CD4-positive, alpha-beta T cell treated with Interleukin-6 at 100 ng/mL for 8 hours (primary cell): ENCODE measurements at places on chromosomes 16 and 17.

- DNase-seq, result no peak
Measured at GRCh38 chr17:3529817-3530741, 27.5 kb downstream of the TRPV3 start.

- DNase-seq, result no peak
Measured at GRCh38 chr17:62321451-62321850, 58.9 kb upstream of the EFCAB3 start.

GRCh38 chr17:9203771-9204425, 182.6 kb downstream of the NTN1 start:
- no peak for DNase-seq

GRCh38 chr17:44389723-44390202, 314 bp upstream of the ITGA2B start:
- no peak for DNase-seq

GRCh38 chr17:4407851-4408250, 25.9 kb upstream of the SPNS3 start:
- no peak for DNase-seq

DNA sequence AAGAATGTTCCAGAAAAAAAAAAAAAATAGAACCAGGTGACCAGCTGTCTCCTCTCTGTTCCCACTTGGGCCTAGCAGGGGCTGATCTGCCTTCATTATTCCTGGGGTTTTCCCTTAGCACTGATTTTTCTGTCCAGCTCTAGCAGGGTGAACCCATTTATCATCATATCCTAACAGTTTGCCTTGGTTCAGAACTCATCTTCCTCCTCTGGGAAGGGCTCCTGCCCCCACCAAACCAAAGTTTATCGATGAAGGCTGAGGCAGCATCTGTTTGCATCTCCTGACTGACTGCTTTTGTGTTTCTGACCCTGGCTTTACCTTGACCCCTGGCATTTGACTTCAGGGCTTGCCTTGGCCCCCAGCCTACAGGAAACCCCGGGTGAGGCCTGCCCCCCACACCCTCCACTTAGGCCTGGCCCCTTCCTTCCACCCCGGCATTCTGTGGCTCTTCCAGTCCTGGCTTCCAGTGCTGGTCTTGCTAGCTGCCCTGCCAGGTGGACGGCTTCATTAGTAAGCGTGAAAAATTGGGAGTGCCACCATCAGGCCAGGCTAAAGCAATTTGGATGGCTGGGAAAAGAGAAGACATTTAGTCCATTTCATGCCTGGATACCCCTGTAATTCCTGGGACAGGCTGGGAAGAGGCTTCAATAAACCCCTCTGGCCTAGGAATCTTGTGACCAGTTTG, 164.9 kb downstream of the CCDC182 start:
- no peak for DNase-seq

DNA sequence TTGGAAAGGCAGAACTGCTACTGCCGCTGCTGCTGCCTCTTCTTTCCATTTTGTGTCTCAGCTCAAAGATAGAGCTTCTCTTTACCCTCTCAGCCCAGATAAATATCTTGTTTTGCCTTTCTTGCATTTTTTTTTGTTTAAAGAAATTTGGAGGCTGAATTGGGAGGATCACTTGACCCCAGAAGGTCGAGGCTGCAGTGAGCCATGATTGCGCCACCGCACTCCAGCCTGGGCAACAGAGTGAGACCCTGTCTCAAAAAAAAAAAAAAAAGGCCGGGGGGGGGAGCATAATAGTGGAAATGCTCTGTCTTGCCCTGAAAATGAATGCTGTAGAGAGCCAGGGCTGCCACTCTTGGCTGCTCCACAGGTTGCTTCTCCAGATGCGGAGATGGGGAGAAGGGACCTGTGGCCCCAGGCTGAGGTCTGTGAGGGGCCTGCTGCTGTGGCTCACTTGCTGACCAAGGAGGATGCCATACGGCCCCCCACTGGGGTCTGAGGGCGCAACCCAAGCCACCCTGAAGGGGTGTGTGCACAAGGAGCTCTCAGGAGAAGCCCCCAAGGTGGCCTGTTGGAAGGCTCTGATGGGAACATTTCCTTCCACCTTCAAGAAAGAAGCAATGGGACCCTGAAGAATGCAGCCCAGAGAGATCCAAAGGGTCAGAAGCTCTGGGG, 21.5 kb upstream of the G6PC1 start:
- no peak for DNase-seq

DNA sequence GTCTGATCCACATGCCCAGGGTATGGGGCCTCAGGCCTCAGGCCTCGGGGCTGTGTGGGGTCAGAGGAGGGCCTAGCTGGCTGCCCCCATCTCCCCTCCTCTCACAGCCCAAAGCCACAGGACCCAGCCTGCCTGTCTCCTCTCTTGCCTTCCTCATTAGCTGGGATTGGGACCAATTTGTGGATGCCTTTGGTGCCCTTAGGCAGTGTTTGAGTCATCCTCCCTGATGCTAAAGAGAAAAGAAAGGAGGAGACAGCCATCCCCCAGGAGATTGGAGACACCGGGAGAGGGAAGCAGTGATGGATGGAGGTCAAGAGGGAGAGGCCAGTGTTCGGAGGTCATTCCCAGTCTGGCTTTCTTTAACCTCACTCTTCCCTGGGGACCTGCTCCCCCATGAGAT, 23.3 kb upstream of the NOG start:
- DNase-seq, result no peak

- no peak for DNase-seq
Measured at GRCh38 chr17:9798008-9798407, 6.6 kb upstream of the DHRS7C start.

GRCh38 chr16:23025692-23026307, 123.5 kb downstream of the USP31 start:
- no peak for DNase-seq

- no peak for DNase-seq
Measured at GRCh38 chr17:72588561-72588960, 467.7 kb downstream of the SOX9 start.

- no peak for DNase-seq
Measured at GRCh38 chr16:1119766-1120576, 23.9 kb upstream of the C1QTNF8 start.

- DNase-seq, result no peak
Measured at GRCh38 chr16:87662254-87663204, 60.2 kb downstream of the JPH3 start.

DNA sequence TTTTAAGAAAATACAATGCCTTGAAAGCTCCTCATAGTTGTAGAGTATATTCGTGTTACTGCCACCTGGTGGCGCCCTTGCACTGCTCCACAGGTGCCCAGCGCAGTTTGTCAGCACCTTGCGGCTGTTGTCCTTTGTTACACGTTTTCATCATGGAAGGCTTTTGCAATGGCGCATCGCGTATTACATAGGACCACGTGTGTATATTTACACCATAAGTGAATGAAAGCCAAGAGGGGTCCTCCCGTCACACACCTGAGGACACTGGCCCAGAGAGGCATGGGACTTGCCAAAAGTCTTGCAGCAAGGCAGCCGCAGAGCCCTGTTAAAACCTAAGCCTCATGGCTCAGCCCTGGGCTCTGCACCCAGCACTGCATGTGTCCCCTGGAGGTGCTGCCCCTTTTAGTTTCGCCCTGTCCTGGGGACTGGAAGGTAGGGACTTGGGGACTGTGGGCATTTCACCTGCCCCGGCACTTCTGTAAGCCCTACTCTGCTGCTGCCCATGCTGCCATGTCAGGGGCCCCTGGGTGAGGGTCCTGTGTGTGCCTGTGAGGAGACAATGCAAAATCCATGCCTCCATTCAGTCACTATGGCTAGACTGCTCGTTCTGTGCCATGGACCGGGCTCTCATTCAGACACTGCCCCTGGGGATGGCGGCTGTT, 24.3 kb downstream of the POLR3E start:
- DNase-seq, result peak; percentile 74

DNA sequence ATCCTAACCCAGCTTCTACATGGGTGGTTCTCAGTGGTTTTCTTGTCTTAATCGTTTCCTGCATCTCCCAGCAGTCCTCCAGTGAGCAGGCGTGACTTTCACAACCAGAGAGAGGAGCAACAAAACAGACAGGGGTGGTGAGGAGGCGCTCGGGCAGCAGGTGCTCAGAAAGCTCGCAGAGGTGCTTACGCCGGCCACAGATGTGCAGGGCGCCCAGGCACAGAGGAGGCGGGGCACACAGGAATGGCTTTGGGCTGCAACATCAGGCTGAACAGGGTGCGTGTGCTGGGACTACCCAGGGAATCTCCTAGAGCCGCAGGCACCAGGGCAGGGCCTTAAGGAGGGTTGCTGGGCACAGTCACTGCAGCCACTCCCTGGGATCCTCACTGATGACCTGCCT, 32.6 kb downstream of the KLHDC4 start:
- no peak for DNase-seq

DNA sequence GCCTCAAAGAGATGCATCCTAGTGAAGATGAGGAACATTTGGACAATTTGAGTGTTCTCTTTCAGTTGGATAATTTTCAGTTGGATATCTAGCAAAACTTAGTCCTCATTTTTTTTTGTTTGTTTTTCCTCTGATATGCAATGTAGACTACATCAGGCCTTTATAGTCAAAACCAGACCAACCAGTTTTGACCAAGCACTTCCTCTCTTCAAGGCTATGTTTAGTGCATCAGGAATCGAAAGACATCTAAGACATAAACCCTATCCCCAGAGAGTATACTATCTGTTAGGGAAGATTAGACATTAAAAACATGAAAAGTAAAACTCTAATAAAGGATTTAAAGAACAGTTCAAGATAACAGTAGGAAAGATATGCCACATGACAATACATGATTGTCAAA, 256.1 kb downstream of the IRX3 start:
- DNase-seq, result no peak

DNA sequence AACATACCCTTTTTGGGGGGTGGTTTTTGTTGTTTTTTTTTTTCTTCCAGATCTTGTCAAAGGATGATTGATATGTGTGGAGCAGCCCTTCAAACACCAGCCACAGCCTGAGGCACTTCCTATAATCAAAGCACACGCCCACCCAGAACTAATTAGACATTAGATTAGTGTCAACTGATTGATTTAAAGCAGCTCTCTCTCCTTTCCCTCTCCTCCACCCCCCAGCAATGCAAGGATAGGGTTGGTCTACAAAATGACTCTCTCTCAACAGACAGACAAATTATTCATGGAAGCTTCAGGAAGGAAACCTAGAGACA, 250.3 kb upstream of the SOX9 start:
- DNase-seq, result no peak
